DMS79 (cell line): ENCODE measurements at places on chromosomes 6 and 20.
A peak's percentile ranks its signal among the peaks of the same experiment; 100 is the strongest.

DNA sequence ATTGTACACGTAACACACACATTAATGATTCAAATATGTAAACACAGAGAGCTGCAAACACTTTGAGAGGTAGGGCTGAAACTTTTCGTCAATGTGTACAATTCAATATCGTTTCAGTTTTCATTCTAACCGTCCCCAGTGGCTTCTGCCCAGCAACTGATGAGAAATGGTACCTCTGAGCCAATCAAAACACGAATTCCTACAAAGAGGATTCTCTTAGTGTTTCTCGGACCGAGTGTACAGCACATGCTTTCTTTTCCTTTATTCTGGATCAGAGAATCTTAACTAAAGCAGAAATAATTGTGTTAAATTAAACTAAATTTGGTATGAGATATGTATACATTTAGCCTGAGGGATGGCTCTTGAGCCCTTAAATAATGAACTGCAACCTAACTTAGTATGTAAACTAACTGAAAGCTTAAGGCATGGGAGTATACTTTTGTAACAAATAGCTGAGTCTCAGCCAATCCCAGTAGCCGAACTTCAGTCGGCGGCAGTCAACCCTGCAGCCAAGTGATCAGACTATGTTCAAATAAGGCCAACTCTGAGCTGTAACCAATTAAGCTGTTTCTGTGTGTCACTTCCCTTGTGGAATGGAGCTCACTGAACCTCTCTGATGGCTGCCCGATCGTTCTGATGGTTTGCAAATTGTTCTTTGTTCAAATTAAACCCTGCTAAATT, 16.1 kb downstream of the BTN2A1 start:
- peak; percentile 60 for DNase-seq

DNA sequence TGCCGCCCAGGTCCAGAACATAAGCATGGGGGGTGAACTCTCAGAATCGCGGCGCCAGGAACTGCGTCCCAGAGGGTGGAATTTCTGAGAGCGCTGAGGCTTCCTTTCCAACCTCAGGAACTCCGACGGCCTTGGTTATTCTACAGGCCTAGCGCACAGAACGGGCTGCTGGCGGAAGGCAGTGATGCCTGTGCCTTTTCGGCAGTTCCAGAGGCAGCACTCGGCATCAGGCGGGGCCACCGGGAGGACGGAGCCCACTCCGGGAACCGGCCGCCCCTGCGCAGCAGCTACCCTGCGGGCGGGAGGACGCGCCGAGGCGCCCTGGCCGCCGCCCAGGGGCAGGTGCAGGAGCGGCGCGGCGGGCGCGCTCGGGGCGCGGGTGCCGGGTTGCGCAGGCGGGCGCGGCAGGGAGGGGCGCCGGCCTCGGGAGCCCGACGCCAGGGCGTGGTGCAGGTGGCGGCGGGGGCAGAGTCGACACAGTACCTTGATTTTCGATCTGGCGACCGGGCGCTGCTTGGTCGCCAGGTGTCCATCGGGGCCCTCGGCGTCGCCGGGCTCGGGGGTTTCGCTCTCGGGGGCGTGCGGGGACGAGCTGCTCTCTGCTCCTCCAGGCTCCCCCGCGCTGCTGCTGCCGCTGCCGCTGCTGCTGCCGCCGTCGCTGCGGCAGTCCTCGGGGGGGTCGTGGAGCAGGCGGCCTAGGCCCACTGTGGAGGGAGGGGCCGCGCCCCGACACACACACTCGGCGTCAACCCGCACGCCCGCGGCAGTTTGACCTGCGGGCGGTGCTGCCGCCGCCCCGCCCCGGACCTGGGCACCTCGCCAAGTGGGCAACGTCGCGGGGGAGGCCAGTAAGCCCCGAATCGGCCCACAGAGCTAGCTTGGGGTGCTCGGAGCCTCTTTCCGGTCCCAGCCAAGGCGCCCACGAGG, 1.3 kb downstream of the OVOL2 start:
- no peak for DNase-seq

DNA sequence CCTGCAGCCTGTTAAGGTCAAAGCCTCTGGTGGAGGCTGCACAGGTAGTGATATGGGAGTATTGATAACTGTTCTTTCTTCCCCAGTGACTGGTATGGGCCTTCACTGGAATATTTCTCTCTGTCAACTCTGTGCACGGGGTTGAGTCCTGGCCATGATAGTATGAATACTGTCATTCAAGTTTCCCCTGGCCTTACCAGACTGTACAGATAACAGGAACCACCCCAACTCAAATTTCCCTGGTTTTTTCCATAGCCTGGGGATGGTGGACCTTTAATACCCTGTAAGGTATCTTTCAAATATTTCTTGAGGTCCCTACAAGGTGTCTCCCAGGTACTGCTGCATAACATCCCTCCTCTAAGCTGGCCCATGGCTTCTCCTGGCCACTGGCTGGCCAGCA, 51.4 kb upstream of the TNFAIP3 start:
- DNase-seq = no peak

GRCh38 chr6:87617405-87617804, 27.5 kb downstream of the ORC3 start:
- no peak for DNase-seq

DNA sequence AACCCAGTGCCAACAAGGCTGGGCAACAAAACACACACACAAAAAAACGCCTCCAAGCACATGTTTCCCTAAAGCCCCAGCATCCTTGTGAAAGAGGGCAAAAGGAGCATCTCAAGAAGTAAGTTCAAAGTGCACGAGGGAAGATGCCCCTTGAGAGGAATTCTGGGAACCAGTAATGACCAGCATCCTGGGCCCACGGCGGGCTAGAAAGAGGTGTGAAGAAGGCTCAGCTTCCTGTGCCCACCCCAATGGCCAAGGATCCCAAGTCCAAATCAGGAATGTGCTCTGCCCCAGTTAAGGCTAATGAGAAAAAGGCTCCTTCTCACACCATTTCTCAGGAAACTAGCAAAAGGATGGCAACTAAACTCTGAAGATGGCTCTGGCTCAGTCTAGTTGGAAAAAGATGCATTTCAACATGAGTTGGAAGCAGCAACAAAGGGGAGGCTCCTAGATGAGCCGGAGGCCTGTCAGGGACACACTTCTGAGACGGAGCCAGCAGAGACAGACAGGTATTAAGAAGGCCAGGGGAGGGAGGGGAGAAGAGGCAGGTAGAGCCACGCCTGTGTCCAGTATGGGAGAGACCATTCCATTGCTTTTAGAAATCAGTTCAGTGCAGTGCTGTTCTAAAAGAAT, 3.2 kb downstream of the RIMS4 start:
- DNase-seq = no peak

GRCh38 chr20:61254881-61255626, 3.0 kb downstream of the CDH4 start:
- DNase-seq = no peak

GRCh38 chr6:25944688-25945574, 14.4 kb upstream of the SLC17A2 start:
- DNase-seq = no peak

DNA sequence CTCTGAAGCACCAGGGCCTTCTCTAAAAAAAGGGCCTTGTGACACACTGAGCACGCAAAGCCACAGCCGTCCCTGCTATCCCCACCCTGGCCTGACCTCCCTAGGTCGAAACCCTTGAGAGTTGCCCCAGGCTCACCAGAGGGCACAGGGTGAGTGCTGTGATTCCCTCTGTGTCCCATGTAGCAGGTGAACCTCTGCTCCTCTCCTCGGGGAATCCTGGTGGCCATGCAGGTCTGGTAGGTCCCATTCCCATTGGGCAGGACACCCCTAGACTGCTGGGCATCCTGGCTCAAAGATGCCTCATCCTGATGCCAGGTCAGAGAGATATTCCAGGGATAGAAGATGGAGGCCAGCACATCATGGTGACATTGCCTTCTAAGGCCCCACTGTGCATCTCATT, 20.9 kb downstream of the HLA-F start:
- DNase-seq = no peak
